ENCODE measurements at places on chromosomes 1 and 21.

GRCh38 chr1:240608707-240609106, 3.2 kb downstream of the GREM2 start:
- no peak for DNase-seq

GRCh38 chr1:114178936-114179335, 25.3 kb upstream of the SYT6 start:
- DNase-seq, result no peak

DNA sequence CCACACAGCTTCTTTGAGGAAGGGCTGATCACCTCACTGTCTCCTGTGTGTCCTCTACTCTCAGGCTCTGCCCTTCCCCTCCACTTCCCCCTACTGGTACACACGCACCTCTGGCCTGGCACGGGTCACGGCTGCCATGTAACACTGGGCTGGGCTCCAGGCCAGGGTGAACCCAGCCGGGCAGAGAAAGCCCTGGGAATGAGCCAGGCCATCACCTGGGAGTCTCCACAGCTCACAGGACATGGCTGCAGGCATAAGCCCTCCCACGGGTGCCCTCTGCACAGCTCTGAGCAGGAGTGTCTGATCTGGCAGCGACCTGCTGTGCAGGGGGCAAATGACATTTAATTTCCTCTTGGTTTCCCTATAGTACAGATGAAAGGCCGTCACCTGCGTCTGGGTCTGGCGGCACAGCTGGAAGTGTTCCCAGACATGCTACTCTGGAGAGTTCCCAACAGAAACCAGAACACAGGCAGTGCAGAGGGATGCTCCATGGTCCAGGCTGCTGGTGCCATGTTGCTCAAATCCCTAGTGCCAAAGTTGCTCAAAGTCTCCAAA, 61.2 kb downstream of the ERI3 start:
- DNase-seq, result no peak

DNA sequence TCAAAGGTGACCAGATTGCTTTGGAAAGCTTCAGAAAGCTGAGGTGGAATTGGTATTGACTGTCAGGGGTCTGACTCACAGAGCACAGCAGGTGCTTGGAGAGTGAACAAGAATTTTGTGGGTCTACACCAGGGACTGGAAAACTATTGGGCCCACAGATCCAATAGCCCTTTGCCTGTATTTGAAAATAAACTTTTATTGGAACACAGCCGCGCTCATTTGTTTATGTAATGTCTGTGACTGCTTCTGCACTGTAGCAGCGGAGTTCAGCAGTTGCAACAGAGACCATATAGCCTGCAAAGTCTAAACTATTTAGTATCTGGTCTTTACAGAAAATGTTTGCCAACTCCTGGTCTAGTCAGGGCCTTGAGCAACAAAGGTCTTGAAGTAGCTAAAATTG, 315.6 kb downstream of the NFIA start:
- no peak for DNase-seq

DNA sequence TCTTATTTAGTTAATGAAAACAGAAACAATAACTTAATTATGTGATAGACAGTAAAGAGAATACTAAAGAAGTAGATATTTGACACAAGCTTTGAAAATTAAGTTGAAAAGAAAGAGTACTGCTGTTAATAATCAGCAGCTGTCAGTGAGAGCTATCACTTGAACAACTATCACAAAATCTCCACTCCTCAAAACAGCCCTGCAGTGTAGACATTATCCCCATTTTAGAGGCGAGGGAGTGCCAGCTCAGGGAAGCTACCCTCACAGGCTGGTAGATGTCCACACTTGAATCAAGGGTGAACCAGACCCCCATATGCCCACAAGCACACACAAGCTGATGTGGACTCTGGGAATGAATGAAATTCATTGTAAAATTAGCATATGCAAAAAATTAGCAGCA, 248.8 kb downstream of the RHOU start:
- DNase-seq, result no peak

DNA sequence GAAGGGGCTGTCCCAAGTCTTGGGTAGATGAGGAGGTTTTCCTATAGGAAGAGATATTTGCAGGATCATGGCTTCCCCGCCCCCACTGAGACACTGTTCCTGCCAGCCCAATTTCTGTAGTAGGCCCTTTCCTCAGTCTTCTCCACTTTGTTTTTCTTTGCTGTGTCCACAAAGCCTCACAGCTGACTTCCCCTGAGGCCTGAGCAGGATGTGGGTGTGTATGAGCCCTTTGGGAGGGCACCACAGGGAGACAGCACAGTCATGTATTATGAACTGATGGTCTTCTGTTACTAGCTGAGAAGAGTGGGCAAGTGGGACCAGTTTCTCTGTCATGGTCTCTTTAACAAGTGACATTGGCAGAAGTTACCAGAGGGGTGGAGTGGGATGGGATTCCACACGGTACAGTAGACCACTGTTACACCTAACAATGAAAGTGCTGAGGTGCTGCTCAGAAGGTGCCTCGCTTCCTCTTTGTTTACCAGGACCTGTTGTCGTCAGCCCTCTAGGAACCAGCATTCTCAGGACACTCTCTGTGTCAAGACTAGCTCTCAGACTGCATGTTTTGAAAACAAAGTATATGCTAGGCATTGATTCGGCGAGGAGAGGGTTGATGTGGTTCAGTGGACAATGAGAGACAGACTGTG, 253.8 kb upstream of the HOOK1 start:
- DNase-seq, result no peak

DNA sequence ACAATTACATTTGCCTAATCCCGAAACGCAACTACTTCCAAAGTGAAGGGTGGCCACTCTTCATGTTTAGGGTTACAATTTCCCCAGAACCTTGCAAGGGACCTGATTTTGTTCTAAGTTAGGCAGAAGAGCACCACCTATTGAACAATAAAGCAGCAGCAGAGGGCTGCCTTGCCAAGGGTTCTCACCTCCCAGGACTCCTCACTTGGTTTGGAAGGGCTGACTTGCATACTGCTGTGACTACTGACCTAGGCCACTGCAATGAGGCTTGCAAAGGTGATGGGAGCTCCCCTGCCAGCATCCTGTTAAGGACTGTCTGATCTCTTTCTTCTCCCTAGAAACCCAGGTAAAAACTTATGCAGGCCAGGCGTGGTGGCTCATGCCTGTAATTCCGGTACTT, 14.2 kb downstream of the MTOR start:
- no peak for DNase-seq

- no peak for DNase-seq
Measured at GRCh38 chr1:219701476-219701875, 88.6 kb upstream of the ZC3H11B start.

DNA sequence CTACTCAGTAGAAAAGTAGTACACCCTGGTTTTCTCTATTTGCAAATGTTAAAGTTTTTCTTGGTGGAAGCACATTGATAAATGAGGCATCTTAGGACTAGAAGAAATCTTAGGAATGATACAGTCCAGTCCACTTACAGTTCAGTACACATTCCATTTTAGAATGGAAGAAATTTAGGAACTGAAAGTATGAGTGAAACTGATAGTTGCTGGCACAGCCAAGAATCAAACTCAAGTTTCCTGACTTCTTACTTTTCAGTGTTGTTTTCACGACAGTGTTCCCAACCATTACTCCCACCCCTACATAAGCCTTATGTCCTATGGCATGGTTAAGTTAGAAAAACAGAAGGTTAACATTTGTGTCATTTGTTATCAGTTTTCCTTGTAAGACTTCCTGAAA, 258.5 kb downstream of the BACH1 start:
- DNase-seq, result no peak

DNA sequence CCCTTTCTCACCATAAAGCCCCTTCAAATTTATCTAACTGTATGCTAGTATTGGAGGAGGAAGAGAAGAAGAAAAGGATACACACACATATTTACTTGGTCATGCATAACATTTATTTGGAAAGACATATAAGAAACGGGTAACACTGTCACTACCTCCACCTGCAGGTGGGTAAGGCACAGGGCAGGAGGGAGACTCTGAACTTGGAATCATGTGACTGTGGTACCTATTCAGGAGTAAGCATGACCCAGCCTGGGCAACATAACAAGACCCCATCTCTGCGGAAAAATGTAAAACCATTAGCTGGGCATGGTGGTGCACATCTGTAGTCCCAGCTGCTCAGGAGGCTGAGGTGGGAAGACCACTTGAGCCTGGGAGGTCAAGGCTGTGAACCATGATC, 1.4 kb upstream of the PADI6 start:
- DNase-seq, result no peak

DNA sequence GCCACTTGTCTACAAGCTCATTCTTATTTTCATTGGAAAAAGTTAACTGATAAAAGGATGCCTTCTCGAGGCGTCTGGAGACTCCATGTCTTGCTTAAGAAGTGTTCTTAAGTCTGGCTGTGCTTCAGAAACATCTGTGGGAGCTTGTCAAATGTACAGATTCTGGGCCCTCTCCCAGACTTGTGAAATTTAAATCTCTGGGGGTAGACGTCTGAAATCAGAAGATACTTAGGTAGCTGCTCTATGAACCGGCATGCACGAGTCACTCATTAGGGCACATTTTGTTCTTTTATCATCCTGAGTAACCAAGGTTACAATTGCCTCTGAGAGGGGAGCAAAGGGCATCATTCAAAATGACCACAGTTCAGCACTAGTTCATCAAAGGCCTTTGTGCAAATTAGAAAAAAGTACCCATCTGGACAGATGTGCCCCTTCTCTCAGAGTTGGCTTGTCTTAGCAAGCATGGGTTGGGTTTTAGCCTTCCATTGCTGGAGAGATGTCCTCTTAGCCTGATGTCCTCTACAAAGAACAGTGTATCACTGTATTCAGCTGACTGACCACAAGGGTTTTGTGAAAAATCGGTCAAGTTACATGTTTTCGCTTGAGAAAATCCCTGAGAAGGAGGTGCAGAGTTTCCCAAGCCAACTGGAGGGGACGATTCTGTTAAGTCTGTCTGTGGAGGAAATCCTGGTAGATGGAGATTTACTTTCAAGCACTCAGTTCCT, 156.9 kb downstream of the ASTN1 start:
- no peak for DNase-seq

DNA sequence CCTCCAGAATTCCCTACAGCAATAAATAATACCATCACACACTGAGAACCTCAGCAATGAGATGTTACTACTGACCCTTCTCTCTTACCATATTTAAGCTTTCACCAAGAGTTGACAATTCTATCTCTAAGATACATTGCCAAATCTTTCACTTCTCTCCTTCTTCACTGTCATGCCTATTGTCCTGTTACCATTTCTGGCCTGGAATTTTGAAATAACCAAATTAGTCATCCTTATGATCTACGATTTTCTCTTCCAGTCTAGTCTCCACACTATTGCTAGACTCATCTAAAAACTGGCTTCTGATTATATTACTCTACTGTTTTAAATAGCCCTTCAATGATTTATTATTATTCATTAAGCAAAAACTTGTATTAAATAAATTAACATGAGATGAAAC, 656.1 kb upstream of the ADGRL4 start:
- DNase-seq, result no peak

DNA sequence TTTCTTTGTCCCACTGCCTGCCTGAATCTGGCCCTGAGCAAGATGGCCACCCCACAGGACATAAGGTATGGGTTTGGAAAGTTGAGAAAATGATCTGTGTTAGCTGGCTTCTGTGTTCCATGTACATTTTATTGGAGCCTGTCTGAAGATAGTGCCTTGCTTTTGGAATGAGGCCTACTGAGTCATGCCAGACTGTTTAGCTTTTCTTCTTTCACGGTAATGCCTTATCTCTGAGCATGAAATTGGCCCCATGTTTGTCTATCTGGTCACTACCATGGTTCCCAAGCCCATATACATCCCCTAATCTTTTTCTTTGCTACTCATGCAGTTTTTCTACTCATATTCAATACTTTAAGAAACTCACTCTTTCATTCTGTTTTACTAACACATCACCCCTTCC, 85.1 kb upstream of the LMO4 start:
- DNase-seq, result no peak

DNA sequence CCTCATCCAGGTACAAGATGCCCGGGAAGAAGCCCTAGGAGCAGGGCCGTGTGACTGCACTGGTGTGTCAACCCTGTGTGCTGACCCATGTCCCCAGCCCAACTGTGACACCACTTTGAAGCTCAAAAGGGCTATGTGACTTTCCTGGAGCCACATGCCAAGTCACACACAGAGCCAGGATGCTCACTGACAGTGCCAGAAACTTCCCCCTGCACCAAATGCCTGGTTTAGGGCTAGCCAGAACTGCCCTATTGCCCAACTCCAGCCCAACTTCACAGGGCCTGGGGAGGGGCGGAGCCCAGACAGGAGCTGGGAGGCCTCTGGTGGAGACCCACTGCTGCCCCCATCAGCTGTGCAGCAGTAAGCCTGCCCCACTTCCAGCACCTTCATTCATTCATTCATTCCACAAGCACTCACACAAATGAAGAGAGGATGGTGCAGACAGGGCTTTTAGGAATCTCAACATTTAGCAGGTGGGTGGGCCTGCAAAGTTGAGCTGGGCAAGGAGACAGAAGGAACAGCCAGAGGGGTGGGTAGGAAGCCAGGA, 36.7 kb downstream of the KCNQ4 start:
- no peak for DNase-seq

DNA sequence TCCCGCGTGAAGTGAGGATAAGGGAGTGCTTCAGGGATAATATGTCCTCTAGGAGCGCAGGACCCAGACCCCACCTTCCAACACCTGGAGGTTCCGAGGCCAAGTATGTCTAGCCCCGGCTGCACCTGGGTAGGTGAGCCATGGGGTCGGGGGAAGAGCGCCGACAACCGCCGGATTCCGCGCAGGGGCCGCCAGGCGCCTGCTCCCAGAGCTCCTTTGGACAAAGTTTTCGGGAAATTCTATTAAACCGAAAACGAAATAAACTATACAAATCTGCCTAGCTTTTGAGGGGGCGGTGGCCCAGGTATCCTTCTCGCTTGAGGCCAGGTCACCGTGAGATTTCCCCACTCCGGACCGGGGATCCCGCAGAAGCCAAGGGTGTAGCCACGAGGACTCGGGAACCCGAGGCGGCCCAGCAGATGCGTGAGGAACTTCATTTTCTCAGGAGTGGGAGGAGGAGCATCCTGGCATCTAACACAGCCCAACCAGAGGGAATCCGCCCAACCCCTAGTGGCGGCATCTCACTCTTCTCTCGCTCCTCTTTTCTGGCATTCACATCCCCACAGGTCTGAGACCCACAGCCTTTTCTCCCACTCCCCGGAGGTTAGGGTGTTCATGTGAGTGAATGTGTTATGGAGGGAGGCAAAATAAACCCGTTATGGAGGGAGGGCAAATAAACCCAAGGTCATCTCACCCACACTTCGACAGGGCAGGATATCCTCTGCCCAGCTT, 2.3 kb upstream of the DMRTA2 start:
- no peak for DNase-seq

GRCh38 chr1:47687631-47688460, 250.0 kb downstream of the FOXD2 start:
- DNase-seq, result no peak
